ENCODE measurements at places on chromosomes 12 and 14. TPM values are rescaled to one million over a fixed set of nuclear protein-coding genes. Genes with fewer than 3 reads are reported as not detected.

The SCN8A gene
- 1.1 TPM for total RNA-seq

The IFNG-AS1 gene
- total RNA-seq, result not detected

- DNase-seq, result no peak
These were observed 325.2 kb downstream of the PCNX1 start for GRCh38 chr14:71232506-71232905.

- DNase-seq, result peak; percentile 62
These were observed 1.7 kb upstream of the KIF26A start for GRCh38 chr14:104136472-104137296.

GRCh38 chr12:29148911-29149690 lies at the start of gene FAR2:
Gene FAR2 (plus strand): TSS chr12:29149278. CDS start chr12:29270450, 121,172 bp downstream.
- DNase-seq, result peak; percentile 84

DNA sequence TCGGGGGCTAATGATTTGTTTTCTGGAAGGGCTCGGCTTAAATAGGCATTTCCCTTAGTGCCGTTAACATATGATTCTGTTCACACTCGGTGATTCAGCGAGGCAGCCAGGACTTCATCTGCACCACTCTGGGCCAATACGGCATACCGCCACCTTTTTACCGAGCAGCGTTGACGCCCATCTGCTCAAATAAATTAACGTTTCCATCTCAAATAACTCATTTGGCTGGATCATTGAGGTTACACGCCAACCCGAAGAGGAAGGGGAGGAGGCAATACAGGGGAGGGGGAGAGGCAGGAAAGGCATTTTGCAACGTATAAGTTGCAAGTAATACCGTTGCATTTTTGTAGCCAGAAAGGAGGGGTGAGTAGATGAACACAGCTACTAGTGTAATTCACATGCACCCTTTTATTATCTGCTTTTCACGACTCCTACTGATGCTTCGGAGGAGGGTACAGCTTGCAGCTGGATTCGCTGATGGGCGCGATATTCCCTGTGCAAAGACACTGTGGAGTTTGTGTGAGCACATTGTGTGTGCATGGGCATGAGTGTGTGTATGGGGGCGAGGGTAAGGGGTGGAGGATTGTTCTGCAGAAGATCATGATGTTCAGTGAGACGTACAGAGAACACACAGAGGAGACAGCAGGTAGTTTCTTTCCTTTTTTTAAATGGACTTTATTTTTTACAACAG lies 45.9 kb downstream of the MAP1LC3B2 start:
- DNase-seq, result no peak

- DNase-seq, result no peak
These were observed 7.2 kb downstream of the MVK start for GRCh38 chr12:109580684-109581333.

DNA sequence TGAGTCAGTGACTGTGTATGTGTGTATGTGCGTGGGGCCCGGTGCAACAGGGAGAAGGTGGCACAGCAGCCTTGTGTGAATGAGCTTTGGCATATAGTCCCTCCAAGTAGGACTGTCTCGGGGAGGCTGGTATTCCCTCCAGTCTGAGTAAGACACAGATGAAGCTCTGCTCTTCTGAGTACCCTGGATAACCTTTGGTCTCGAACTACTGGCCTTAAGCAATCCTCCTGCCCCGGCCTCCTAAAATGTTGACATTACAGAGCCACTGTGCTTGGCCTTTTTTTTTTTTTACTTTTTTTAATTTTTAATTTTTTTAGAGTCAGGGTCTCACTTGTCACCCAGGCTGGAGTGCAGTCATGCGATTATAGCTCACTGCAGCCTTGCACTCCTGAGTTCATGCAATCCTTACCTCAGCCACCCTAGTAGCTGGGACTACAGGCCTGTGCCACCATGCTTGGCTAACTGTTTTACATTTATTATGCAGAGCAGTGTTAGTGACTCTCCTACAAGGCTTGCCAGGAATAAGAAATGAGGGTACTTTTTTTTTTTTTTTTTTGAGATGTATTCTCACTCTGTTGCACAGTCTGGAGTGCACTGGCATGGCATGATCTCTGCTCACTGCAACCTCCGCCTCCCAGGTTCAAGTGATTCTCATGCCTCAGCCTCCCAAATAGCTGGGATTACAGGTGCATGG lies 9.4 kb upstream of the DAZAP2 start:
- no peak for DNase-seq

GRCh38 chr12:104569346-104570173 lies 112.8 kb downstream of the CHST11 start:
- DNase-seq, result no peak
